GDM1 (cell line): ENCODE measurements at places on chromosomes 4 and X.
A peak's percentile ranks its signal among the peaks of the same experiment; 100 is the strongest.

- DNase-seq: no peak
Measured at GRCh38 chr4:100962698-100963097, 384.6 kb downstream of the PPP3CA start.

- no peak for DNase-seq
Measured at GRCh38 chr4:23097251-23097650, 404.5 kb downstream of the GBA3 start.

DNA sequence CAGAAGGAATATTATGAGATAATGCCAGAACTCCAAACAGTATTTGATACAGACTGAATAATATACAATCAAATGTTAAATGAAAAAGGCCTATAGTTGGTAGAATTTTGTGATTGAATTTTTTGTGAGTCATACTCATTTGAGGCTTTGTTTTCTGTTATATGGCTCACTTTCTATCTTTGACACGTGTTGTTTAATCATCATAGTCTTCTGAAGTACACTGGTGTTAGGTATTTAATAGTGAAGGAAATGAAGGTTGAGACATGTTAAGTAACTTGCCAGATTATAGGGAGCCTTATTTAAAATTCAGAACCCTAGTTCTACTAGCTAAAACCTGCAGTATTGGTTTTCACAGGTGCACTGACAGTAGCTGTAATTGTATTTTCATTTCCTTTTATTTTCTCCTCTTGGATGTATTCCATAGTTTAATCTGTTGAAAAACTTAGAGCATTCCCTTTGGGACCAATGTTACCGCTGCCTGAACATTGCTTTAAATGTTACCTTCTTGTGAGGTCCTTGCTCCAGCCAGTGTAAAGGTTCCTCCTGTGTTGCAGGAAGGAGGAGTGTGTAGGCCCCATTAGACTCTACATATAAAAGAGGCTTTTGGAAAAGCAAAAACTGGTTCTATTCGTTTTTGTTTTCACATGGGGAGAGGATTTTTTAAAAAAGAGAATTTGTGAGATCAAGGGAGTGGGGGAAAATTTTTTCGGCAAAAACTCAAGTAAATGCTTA is 224.1 kb downstream of the ARHGAP10 start:
- DNase-seq: no peak

GRCh38 chr4:67546004-67546356 is 677 bp upstream of the CENPC start:
- no peak for DNase-seq

GRCh38 chr4:81405900-81406401 is 65.8 kb downstream of the RASGEF1B start:
- peak; percentile 25 for DNase-seq
